PC-3 (cell line): ENCODE measurements at places on chromosomes 6 and 20.

DNA sequence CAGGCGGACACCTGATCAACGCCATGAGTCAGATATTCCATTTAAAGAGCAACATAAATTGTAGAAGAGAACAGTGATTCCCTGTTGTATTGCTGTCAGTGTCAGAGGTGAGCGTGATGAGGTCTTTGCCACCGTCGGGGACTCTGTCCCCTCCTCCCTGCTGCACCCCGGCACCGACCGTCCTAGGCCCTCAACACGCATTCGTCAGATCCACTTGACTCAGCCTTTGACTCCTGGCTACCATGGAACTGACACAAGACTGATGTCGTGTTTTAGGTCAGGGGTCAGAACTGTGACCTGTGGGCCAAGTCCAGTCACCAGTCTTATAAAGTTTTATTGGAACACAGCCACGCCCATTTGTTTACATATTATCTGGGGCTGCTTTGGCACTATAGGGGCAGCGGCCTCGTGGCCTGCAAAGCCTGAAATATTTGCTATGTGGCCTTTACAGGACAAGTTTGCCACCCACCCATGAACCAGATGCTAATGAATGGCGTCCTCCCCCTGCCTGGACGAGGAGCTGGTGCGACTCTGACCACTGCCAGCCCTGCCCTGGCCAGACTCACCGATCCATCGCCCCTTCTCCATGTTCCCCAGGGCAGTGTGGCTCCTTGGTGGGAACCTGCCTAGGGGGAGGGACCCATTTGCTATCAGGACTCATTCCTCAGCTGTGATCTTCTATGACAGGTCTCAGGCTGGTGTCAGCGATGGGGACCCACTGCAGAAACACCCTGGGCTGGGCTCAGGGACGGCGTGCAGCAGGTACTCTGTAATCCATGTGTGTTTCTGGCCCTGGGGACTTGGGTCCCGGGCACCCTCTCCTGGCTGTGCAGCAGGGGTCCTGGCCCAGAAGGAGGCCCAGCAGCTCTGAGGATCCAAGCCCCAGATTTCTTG lies 37.5 kb upstream of the PHACTR3 start:
- DNase-seq, result no peak

- no peak for DNase-seq
Observed at GRCh38 chr20:61991476-61991875, 74.2 kb downstream of the TAF4 start.

DNA sequence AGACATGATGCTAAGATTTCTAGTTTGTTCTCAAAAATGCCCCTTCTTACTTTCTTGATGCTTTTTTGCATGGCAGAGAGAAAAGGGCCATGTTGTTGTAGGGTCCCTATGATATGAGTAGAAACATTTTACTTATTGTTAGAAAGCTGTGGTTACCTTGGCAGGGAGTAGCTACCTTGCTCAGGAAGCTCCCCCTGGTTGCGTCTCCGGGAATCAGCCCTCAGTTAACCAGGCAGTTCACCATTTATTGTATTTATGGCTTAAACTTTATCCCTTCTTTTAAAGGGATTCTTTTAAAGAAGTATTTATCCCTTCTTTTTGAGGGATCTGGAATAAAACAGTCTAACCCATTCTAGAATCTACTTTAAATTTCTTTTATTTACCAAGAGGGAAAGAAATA lies 113.9 kb upstream of the PROKR2 start:
- DNase-seq, result peak; percentile 20

DNA sequence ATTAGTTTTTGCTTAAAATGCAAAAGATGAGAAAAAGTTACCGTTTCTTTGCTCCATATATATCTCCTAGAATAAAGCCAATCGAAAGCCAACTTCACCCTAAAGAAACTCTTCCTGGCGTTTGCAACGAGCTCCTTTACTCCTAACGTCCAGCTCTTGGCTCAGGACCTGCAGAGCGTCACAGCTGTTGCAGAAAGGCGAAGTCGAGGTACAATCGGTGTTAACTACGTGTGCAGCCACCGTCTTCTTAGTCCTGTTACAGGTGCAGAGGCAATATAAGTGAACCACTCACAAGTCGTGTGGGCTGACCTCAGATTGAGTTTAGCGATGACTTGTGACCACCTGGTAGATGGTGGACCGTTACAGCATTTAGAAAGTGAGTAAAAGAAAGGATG lies 113.1 kb downstream of the TRIM27 start:
- no peak for DNase-seq

- DNase-seq, result peak; percentile 84
Observed at GRCh38 chr20:1266167-1266973, at the start of gene SNPH. TSS of gene SNPH (plus strand) at chr20:1266294. CDS start at chr20:1296240, 29,946 bp downstream.

- DNase-seq, result no peak
Observed at GRCh38 chr6:156185113-156185512, 592.1 kb upstream of the ARID1B start.

GRCh38 chr6:164164876-164165275 lies 750.4 kb downstream of the QKI start:
- DNase-seq, result no peak

DNA sequence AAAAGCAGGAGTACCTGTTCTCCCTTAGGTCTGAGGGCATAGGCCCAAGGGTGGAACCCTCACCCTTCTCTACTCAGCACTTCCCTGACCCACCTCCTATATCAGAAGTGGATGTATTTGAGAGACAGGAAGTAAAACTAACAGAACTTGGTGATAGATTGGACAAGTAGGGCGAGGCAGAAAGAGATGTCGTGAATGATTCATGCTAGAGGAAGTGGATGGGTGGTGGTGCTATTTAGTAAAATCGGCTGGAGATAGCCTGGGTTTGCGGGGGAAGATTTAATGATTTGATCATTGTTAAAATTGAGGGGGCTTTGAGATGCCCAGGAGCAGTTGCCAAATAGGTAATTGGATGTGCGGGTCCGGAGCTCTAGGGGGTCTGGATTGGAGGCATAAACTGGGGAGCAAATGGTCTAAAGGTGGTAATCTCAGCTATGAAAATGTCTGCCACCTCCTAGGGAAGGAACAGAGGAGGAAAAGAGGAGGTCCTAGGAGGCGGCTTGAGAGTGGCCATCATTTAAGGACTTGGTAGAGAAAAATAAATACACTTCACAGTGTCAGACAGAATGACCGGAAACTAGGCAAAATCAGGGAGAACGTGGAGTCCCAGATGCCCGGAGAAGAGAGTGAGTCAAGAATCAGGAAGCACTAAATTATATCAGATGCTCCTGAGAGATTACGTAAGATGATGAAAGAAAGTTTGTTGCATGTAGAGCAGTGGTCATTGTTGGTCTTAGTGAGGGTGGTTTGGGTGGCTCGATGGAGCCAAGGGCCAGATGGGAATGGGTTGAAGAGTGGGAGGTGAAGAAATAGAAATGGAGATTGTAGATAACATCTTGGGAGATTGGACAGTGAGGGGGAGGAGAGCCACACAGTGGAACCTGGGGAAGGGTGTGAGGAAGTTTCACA lies 142.0 kb downstream of the CEP57L1 start:
- DNase-seq, result peak; percentile 31

GRCh38 chr6:136718476-136718875 lies 73.8 kb downstream of the MAP3K5 start:
- no peak for DNase-seq

- peak; percentile 22 for DNase-seq
Observed at GRCh38 chr6:152189736-152190135, 382.3 kb downstream of the ESR1 start.

GRCh38 chr6:162999575-163000285 lies 272.0 kb downstream of the PACRG start:
- DNase-seq, result no peak

GRCh38 chr20:51269671-51270070 lies 246.8 kb upstream of the KCNG1 start:
- no peak for DNase-seq

DNA sequence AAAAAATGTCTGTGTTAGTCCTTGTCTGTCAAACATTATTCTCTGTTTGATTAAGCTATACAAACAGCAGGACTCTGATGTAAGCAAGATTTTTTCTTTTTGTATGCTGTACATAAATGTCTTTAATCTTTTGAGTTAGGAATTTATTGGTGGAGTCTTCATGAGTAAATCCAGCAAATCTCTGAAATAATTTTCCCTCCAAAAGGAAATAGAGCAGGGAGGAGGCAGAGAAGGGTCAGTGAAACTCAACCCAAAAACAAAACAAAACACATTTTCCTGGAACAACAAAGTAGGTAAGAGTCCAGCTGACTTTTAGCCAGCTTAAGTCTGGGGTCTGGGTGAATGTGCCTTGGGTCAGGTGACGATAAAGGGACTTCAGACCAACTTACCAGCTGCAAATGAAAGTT lies 113.7 kb downstream of the FOXA2 start:
- DNase-seq, result no peak

DNA sequence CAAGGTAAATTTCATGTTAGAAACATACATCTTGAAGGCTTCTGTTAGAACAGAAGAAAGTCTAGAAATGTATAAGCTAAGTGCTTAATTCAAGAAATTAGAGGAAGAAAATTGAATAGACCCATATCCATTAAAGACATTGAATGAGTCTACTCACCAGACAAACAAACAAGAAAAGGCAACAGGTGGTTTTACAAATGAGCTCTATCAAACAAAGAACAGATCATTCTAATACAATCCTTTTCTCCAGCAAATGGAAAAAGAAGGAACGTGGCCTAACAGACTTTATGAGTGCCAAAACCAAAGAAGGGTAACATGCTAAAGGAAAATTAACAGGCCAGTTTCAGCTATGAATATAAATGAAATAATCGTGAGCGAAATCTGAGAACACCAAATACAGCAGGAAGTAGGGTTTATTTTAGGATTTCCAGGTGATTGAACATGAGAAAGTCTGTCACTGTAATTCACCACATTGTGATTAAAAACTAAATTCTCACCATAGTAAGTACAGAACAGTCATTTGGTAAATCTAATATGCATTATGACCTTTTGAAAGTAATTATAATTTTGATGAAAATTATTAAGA lies 22.6 kb downstream of the MTHFD1L start:
- no peak for DNase-seq

DNA sequence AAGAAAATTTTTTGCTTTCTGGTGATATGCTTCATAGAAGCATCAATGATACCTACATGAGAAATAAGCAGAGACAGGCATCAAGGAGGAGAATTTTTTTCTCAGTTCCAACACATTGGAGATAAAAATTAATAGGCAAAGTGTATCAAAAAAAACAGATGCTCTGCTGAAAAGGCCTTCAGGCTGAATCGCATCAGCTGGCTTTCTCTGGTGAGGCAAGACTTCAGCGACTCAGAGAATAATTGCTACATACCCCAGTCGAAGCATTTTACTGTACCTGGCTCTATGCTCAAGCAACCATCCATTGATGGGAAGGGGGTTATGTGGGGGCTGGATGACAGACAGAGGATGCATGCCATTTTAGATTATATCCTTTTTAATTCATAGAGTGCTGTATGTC lies 415.1 kb downstream of the TFAP2A start:
- DNase-seq, result no peak

DNA sequence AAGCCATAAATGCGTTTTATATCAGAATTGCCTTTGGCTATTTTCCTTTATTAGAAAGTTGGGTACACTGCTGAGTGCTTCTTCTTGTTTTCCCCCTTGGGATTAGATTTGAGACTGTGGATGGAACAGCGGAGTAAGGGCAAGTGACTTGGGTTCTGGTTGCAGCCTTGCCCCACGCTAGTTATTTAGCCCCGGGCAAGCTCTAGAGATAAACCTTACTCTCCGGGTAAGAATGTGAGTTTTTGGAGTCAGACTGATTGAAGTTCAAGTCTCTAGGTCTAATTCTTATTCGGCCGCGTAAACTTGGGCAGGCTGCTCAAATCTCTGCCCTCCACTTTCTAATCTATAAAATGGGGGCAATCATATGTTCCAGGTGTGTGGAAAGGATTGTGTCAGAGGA lies 8.9 kb downstream of the TSHZ2 start:
- no peak for DNase-seq

DNA sequence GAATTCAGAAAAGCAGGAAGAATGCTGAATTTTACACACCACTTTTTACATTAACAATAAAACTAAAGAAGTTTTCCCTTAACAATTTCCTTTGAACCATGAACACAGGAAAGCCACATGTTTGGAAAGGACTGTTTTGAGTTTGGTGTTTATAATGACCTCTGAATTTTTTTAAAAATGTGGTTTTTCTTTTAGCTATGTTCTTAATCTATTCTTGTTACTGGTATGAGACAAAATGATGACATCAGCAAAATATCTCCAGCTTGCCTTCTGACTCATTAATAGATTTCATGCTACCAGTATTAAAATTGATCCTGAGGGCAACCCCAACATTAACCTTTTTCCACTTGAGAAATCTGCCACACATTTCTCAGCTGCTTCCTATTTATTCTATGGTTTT lies 217.5 kb upstream of the THEMIS start:
- no peak for DNase-seq

DNA sequence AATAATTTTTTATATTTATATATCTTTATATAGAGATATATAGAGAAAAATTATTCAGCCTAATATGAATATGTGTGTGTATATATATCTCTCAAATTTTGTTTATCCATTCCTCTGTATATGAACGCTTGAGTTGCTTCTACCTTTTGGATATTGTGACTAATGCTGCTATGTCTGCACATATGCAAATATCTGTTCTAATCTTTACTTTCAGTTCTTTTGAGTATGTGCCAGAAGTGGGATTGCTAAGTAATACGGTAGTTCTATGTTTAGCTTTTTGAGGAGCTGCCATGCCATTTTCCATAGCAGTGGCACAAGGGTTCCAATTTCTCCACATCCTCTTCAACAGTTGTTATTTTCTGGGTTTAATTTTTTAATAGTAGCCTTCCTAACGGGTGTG lies 72.8 kb upstream of the CEP85L start:
- DNase-seq, result no peak

GRCh38 chr20:63394920-63395455 lies 33.8 kb upstream of the CHRNA4 start:
- DNase-seq, result no peak

GRCh38 chr6:1942834-1943233 lies 302.6 kb downstream of the GMDS start:
- no peak for DNase-seq

GRCh38 chr6:169269180-169270076 lies 15.8 kb upstream of the THBS2 start:
- peak; percentile 7 for DNase-seq

GRCh38 chr6:165117121-165117520 lies 192.3 kb downstream of the C6orf118 start:
- no peak for DNase-seq

DNA sequence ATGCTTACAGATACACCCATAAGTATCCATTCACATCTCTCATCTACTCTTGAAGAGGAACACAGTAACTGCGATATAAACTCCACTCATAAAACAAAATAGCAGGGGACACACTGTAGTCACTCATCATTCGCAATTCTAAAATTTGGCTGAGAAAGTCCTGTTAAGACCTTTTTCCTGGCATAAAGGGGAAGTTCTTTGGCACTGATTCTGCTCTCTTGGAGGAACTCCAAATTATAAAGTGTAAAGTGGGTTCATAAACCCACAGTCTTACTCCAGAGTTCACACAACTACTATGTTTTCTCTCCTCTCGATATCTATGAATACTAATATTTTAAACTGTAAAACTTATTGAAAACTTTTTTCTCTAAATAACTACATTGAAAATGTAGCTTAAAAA lies 80.6 kb downstream of the ADGB start:
- DNase-seq, result no peak

GRCh38 chr20:62500237-62500864 lies 24.6 kb upstream of the GATA5 start:
- peak; percentile 73 for DNase-seq
